ENCODE measurements at places on chromosomes 3 and 15. TPM values are rescaled to one million over a fixed set of nuclear protein-coding genes. Genes with fewer than 3 reads are reported as not detected.

GOLGA6L7 gene
- polyA plus RNA-seq = 1.1 TPM

PLAAT1 gene
- 0.71 TPM for polyA plus RNA-seq

NRROS gene
- 6.1 TPM for polyA plus RNA-seq

RAB43 gene
- 9.3 TPM for polyA plus RNA-seq

PODXL2 gene
- polyA plus RNA-seq = 14.0 TPM

Data from right lung (tissue), 10 donors.